ENCODE measurements at places on chromosomes 1 and 21. TPM values are rescaled to one million over a fixed set of nuclear protein-coding genes. Genes with fewer than 3 reads are reported as not detected.

- DNase-seq: no peak
Measured at GRCh38 chr1:87410776-87411480, 82.2 kb downstream of the LMO4 start.

Gene TMEM54
- total RNA-seq: not detected

DNA sequence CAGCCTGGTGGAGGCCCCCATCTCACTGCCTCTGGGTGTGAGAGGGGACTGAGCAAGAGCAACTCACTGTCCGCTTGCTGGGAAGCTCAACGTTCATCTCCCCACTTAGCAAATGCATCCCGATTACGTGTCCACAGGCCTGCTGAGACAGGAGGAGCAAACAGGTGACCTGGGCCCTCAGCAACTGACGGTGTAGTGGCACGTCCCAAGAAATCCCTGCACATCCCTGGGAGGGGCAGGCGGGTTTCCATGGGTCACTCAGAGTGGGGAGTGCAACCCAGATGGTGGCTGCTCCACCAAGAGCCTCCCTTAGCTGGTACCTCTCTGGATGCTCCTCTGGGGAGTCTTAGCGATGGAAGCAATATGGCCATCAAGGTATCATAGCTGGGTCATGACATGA, 229.4 kb downstream of the DYRK1A start:
- DNase-seq: no peak

DNA sequence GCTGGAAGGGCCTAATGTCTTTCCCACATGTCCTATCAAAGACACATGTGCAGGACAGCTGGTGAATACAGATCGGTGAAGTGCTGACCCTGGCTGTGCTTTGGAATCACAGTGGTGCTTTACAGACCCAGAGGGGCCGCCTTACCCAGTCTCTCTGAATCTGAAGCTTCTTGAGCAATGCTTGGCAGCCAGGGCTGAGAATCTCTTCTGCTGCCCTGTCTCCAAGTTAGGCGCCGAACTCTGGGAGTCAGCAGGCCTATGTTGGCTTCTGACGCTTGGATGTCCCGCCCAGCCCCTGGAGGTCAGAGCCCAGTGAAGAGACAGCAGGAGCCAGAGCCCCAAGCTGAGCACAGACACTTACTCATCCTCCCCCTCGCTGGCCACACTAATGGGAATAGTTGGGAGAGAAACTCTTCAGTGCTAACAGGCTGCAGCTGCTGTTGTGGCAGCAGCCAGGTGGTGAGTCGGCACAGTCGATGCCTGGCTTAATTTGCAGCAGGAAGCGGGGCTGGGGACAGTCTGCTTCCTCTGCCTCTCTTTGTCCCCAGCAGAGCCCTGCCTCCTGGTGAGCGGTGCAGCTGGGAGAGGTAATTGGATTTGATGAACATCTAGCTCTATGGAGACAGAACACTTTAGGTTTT, 68.1 kb downstream of the URB2 start:
- DNase-seq: no peak

- DNase-seq: no peak
Measured at GRCh38 chr1:47772960-47773682, 224.1 kb downstream of the TRABD2B start.

DNA sequence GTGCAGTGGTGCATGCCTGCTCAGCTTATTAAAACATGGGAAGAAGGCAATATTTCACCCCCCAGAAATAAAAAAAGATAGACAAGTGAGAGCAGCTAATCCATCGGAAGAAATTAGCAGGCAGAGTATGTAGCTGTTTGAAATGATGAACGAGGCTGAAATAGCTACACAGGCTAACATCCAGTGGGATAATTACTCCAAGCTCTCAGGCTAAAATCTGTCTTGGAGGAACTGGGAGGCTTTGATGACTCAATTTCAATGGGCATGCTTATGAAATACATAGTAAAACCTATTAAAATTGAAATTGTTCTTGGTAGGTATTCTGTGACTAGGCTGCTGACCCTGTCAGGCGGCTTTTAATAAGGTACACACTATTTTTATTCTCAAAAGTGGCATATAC, 84.1 kb upstream of the RRP15 start:
- no peak for DNase-seq

GRCh38 chr1:200173097-200173618, 145.6 kb downstream of the NR5A2 start:
- no peak for DNase-seq

Gene AK4
- total RNA-seq: 108 TPM

GRCh38 chr1:77899647-77900320, 11.4 kb downstream of the NEXN start:
- no peak for DNase-seq

GRCh38 chr21:42203936-42204335, 15.0 kb upstream of the ABCG1 start:
- DNase-seq: no peak

All from activated CD8-positive, alpha-beta T cell treated with anti-CD3 and anti-CD28 coated beads, Interleukin-2, amount 10 ng/mL, durations not matched to agents 7 days and 5 days (primary cell).